ENCODE measurements at places on chromosomes 1 and 21.

DNA sequence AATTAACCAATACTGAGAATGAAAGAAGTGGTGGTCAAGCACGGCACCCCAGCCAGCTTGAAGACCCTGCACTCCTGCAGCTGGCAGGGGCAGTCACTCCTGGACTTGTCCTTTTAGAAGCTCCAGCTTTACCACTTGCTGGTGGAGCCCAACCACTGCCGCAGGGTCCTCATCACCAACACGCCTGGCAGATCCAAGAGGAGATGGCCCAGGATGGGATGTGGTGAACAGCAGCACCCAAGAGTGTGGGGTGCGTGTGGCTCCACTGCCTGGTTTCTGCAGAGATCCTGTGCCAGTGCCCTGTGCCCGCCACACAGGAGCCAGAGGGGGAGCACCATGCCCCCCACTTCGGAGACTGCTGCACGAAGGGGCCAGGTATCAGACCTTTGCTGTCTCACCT lies 13.5 kb downstream of the CR1L start:
- DNase-seq: no peak

GRCh38 chr1:225707824-225708223 lies 54.9 kb upstream of the ENAH start:
- DNase-seq: no peak

- no peak for DNase-seq
These were observed 16.1 kb upstream of the DYRK1A start for GRCh38 chr21:37350472-37350871.

DNA sequence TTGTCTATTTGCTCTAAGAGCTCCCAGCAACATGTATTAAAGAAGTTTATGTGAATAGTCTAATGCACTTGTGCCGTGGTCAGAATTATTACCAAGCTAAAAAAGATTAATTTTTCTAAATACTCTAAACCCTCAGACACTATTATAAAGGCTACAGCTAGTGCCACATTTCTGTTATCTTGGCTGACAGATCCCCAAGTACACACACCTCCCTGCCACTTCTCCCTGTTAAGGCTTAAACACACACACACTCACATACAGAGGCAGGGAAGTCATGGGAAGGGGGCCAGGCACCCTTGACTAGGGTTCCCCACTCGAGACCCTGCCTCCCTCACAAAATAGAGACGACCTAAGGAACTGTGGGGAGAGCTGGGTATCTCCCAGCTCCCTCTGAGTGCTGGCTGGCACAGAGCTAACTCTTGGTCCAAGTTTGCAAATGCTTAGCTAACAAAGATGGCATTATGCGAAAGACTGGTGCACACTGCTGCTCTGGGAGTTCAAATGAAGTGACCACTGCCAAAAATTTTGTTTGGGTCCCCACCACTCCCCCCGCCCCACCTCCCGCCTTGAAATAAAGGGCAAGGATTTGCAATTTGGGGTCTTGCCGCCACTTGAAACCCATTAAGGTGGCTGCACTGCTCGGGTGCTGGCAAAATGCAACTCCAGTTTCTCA lies 9.8 kb downstream of the SSBP3 start:
- no peak for DNase-seq

- no peak for DNase-seq
These were observed 416.2 kb downstream of the MATN1 start for GRCh38 chr1:30307182-30307581.

GRCh38 chr1:65476327-65476726 lies 55.9 kb downstream of the LEPR start:
- DNase-seq: no peak

DNA sequence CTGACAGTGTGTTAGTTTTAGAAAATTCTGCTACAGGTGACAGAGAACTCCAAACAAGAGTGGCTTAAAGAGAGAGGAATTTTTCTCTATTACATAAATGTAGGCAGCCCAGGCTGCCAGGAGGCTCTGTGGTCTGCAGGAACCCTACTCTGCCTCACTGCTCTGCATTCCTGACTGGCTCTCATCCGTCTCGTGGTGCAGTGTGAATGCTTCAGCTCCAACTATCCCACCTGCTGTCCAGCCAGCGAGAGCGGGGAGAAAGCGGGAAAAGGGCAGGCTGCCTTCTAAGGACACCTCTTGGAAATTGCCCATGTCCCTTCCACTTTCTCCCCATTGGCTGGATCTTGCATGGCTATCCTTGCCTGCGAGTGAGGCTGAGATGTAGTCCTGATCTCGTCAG lies 131.3 kb downstream of the PEX14 start:
- DNase-seq: no peak

GRCh38 chr1:9706178-9706577 lies 54.6 kb downstream of the PIK3CD start:
- DNase-seq: no peak

DNA sequence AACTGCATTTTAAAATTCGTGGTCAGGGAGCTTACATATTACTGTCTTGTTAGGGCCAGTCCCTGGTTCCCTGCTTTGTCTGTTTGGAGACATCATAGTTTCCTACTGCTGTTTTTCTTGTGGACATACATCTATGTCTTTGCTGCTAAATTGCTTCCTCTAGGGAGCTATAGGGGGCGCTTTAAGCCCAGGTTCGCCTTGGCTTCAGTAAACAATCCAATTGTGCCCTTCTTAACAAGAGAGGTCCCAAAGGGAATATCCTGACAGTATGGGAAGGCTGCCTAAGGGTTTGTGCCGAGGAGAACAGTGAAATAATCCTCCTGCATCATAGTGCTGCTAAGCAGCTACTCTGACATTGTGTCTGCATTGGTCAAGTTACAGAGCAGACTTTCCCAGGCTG lies 112.5 kb downstream of the USH2A start:
- DNase-seq: no peak

GRCh38 chr1:44842486-44842861 lies 579 bp downstream of the PTCH2 start:
- DNase-seq: no peak

DNA sequence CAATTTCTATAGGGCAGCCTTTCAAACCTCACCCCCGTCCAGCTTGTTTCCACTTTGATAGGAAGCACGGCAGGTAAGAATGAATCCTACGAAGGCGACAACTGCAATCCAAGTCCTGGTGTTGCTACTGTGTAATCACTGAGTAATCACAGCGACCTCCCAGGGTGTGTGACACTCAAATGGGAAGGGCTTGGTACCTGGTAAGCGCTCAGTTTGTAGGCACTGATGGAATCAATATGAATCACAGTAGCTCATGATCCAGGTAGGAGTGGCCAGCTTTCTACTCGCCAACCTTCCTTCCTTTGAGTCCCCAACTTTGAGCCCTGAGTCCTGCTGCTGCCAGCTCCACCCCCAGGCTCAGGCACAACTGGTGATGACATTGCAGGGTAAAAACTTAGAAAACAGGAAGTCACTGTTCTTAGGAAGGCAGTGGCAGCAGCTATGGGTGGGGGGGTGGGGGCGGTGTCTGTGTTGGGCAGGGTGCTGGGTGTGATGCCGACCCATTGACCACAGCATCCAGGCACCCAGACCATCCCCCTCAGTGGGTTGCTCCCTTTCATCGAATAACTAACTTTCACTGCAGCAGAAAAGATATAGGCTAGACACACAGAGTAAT lies 70.7 kb downstream of the CD247 start:
- no peak for DNase-seq

GRCh38 chr1:111565079-111565478 lies 54.5 kb upstream of the RAP1A start:
- peak; percentile 42 for DNase-seq

DNA sequence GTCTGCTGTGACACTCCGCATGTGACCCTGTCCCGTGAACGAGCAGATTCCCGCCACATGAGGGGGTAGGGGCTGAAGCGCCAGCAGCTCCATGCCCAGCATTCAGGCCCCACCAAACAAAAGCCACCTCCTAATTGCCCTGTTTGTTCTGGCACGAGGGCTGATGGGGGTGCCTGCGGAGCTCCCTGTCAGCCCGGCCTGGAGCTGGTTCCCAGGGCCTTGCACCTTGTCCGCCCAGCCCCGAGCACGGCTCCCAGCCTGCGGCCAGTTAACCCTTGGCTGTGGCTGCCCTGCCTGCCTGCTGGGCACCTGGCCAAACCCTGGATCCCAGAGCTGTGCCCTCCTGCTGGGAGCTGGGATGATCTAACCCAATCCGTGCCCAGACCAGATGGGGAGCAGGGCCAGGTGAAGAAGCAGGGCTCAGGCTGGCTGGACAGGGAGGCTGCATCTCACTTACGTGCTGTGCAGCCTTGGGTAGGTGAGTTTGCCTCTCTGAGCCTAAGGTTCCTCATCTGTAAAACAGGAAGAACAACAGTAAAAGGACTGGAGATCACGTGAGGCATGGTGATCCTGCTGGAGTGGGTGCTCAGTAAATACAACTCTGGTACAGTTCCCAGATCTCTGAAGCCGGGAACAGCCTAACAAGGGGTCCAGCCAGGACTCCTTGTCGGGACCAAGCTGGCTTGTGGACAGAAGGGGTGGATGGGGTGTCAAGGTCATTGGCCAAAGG lies 110.9 kb upstream of the IFFO2 start:
- peak; percentile 87 for DNase-seq

GRCh38 chr1:162074276-162075005 lies 5.0 kb downstream of the NOS1AP start:
- no peak for DNase-seq

DNA sequence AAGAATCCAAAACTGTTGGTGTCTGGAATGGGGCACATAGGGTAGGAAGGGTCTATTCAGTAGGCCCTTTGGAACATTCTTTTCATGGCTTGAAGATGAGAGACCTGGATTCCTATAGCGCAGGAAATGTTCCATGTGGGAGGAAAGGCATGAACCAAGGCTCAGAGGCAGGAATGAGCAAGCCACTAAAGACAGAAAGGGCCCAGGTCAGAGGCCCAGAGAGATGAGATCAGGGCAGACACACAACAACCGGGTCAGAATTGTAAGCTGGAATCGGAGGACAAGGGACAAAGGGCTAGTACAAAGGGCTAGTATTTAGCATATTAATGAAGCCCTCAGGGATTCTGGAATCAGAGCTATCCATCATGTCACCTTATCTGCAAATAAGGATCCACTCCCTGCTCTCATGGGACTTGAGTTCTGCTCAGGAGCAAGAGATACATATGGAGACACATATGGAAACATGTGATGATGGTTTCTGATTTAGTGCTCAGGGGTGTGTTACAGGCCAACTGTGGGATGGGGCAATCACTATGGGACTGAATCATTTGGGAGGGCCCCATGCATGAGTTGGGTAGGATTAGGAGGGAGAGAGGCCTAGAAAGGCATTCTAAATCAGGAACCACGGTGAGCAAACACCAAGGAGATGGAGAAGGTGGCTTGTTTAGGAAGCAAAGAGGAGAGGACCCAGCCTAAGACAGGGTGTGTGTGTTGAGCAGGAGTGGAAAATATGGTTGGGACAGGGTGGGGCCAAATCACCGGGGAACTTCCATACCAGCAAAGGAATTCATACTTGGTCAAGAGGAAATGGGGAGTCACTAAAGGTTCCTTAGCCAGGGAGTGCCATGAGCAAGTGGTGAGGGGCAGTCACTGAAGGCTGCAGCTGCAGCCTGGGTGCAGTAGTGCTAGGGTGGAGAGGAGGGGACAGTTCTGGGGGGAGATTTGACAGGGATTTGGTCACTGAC lies 8.6 kb downstream of the NECTIN4 start:
- DNase-seq: no peak

DNA sequence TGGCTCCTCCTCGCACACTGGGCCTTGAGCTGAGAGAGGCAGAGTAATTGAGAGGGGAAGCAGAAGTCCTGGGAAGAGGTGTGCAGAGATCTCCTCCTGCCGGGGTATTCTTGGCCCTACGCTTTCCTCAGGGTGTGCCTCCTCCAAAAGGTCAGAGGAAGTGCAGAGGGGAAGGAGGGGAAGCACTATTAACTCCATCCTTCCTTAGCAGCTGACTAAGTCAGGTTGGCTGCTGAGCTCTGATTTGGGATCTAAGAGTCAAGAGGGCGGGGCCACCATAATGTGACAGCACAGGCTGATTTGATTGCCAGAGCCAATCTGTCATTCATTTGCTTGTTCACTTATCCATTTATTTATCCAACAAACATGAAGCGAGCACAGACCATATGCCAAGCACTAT lies 12.3 kb downstream of the ATP2B4 start:
- DNase-seq: no peak

GRCh38 chr1:168643152-168643551 lies 66.7 kb downstream of the XCL1 start:
- no peak for DNase-seq

DNA sequence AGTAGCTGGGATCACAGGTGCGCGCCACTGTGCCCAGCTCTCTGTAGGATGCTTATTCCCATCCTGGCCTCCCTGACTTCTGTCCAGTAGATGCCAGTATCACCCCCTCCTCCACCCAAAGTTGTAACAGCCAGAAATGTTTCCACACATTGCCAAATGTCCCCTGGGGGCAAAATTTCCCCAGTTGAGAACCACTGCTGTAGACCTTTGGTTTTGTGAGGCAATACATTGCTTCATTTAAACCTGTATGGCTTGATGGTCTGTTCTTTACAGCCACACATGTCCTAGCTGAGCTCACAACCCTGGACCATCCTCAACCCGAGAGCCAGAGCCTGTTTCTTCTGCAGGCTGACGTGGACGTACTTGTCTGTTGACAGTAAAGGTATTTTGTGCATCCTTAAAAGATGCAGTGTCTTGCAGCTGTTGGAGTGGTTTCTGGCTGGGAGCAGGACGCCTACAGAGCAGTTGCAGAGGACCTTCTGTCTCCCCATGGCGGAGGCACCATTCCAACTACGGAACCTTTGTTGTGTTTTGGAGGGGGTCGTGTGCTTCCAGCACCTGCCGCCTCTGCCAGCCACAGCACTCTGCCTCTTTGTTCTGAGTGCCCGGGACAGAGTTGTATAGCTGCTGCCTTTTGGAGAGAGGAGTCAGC lies 26.6 kb downstream of the DOP1B start:
- no peak for DNase-seq

- DNase-seq: no peak
These were observed 79.1 kb upstream of the OLIG2 start for GRCh38 chr21:32946654-32947053.

DNA sequence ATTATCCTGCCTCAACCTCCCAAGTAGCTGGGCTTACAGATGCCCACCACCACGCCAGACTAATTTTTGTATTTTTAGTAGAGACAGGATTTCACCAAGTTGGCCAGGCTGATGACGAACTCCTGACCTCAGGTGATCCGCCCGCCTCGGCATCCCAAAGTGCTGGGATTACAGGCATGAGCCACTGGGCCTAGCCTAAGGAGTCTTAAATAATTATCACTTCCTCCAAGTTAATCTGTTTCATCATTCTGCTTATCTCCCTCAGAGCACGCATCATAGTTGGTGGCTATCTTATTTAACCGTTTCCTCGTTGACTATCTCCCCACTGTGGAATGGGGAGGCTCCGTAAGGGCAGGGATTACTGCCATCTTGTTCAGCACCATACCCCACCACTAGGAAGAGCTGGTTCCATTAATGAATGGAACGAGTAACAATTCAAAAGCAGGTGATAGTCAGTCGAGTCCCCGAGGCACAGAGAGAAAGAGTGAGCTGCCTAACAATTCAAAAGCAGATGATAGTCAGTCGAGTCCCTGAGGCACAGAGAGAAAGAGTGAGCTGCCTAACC lies 52.7 kb downstream of the GLUL start:
- DNase-seq: no peak
